ENCODE measurements at places on chromosomes 12 and 14. TPM values are rescaled to one million over a fixed set of nuclear protein-coding genes. Genes with fewer than 3 reads are reported as not detected.
A peak's percentile ranks its signal among the peaks of the same experiment; 100 is the strongest.

DNA sequence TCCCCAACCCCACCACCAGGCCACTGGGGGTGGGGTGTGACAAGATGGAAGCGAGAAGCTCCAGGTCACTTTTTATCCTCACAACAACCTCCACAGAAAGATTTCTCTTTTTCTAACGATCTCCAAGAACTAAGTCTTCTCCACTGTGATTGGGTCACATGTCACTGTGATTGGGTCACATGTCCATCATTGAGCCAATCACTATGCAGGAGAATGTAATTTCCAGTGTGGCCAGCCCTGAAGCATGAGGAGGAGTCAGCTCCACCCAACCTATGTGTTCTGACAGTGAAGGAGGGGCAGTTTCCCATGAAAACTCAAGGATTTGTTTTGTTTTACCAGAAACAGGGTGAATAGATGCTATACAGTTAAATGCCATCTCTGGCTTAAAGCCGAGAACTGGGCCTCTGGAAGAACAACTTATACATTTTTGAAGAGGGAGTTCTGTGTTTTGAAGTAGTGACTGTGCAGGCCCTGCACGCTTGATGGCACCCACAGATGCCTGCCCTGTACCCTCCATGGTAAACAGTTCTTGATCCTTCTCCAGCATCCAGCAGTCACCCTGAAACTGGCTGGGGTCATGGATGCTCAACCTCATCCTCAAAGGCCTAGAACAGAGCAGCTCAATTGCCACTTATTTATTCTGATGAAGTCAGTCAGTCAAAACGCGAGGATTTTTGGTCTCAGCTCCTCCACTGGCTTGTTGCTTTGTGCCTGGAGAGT is 180.4 kb upstream of the BMP4 start:
- no peak for DNase-seq

Gene TEX52
- 11.3 TPM for total RNA-seq

- no peak for DNase-seq
Observed at GRCh38 chr12:109727039-109727723, 13.6 kb downstream of the FAM222A start.

Gene KRT1
- 4.1 TPM for total RNA-seq

DNA sequence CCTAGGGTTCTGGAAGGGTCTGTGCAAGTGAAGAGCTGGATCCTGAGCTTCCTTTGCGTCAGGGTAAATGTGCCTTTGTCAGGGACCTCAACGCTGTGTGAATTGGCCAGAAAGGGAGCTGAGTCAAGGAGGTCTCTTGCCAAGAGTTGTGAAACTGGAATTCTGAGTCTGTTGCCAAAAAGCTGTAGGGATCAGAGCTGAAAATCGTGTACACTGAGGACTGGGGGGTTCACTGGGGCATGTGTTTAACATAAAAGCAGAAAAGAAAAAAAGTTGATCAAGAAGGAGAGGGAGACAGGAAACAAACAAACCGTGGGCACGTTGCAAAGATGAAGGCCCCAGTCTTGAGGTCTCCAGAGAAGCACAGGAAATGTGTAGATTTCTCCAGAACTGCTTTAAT is 1081.5 kb downstream of the VRK1 start:
- DNase-seq = peak; percentile 82

- DNase-seq = no peak
Observed at GRCh38 chr12:49903351-49903699, 375 bp downstream of the FAIM2 start.

GRCh38 chr12:105882404-105882803 is 256.4 kb downstream of the NUAK1 start:
- peak; percentile 70 for DNase-seq

DNA sequence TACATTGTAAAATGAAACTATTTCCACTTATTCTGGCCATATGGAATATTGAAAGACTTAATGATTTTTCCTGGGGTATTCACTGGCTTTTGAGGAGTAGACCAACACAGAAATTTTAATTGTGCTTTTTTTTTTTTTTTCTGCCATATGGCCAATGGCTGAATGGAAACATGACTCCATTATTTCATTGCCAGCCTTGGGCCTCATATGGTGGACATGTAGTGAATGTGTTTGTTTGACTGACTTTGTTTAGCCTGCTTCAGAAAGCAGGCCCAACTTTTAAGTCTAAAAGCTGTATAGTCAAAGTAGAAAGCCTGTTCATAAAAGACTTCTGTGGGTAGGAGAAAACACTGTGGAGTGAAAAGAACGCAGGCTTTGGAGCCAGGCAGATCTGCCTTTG is 2.4 kb downstream of the GNG2 start:
- no peak for DNase-seq

Gene GPR84
- total RNA-seq = 2.9 TPM

GRCh38 chr12:118185602-118186397 is 49.9 kb downstream of the PEBP1 start:
- no peak for DNase-seq

Gene NINJ2
- 1.4 TPM for total RNA-seq

All from umbilical cord (tissue), 2 donors.